NCI-H2081 treated with DMSO at 0.1 percent for 48 hours (cell line): ENCODE measurements at places on chromosomes 6 and 20.

- DNase-seq = no peak
Observed at GRCh38 chr6:71412559-71413140, 124.0 kb downstream of the OGFRL1 start.

- DNase-seq = no peak
Observed at GRCh38 chr6:101011186-101011585, 130.1 kb upstream of the ASCC3 start.

DNA sequence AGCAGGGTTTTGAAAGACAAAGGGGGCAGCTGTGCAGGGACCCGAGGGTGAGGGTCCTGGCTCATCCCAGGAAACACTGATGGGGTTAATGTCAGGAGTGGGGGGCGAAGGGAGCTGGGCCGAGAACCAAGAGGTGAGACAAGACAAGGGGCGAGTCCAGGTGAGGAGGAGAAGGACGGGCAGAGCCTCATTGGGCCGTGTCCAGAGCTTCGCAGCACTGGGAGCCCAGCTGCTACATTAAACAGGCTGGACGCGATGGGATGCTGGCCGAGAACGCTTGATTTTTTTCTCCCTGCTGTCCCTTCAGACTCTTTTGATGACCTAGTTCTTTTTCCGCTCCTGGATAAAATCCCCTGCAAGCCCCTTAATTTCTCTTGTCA, 172.8 kb upstream of the SNX9 start:
- no peak for DNase-seq

DNA sequence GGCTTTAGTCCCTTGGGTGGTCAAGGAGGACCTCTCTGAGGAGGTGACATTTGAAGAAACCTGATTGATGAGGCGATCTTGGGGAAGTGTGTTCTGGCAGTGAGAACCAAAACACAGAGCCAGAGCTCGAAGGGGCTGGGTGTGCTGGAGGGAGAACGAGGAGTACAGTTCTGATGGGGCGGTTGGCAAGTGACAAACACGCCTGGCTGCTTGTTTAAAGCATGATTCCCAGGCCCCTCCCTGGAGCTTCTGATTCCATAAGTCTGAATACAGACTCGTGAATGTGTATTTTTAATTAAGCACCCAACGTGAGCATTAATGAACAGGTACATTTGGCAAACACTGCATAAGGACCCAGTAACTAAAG, 886 bp upstream of the NFATC2 start:
- DNase-seq = no peak

DNA sequence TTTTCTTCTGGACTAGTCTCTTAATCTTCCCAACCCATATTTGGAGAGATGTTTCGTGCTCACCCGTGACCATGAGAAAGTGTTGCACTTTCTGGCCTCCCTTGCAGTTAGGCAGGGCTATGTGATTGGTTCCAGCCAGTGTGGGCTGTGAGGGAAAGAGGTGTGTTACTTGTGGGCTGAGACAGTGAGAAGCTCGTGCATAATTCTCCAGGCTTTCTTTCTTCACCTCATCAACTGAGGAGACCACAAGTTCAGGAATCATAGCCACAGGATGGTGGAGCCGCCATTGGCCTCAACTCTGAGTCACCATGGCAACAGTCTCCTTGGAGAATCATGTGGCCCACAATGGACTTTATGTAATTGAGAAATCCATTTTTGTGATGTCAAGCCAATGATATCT, 57.5 kb upstream of the FUCA2 start:
- no peak for DNase-seq
